AML-193 (cell line): ENCODE measurements at places on chromosomes 7 and 10.

DNA sequence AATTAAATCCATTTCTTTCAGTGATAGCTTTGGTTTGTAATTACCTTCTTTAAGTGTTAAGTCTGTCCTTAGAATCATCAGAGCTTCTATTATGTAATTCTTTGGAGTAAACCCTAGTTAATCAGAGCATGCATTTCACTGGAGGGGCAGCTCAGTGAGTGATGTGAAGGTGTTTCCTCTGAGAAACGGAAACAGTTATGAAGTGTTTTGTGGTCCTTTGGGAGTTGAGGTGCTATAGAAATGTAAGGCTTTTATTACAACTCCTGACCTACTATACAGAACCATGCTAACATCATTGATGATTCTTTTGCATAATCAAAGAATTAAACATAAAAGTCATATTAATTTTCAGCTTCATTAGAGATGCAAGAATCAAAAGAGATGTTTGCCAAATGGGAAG is 141.5 kb downstream of the EXOC4 start:
- no peak for DNase-seq

GRCh38 chr7:42986781-42987248 is 54.6 kb downstream of the MRPL32 start:
- no peak for DNase-seq

- no peak for DNase-seq
These were observed 47.5 kb downstream of the GSDME start for GRCh38 chr7:24709585-24710360.

DNA sequence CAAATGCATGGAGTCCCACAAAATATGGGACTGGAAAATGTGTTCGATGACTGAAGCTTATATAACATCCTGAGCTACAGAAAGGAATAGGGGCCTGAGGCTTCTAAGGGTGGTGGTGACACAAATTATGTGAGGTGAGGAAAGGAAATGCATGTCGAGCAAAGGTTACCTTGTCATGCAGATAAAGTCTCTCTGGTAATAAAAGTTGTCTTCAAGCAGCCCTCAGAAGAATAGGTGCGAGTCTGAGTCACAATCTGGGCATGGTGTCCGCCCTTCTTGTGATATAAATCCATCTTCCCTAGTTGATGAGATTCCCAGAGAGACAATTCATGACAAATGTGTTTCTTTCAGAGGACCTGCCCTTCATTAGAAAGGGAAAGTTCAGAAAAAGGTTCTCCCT is 985.2 kb upstream of the C7orf33 start:
- DNase-seq, result no peak

- no peak for DNase-seq
These were observed 946 bp upstream of the RASGEF1A start for GRCh38 chr10:43267811-43268210.

GRCh38 chr10:121833387-121833786 is 94.4 kb downstream of the ATE1 start:
- no peak for DNase-seq

DNA sequence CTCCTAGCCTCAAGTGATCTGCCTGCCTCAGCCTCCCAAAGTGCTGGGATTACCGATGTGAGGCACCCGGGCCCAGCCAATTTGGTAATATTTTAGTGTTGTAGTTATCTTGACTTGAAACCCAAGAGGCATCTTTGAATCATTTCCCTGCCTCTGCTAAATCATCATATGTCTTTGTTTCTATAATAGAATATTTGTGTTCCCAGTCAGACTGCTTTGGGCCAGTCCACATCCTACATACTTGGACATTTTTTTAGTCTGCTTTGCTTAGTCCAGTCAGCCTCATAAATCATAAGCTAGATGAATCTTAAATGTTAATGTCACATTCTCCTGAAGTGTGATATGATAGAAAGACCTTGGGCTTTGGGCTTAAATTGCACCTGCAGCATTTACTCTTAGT is 5.9 kb downstream of the STAM start:
- no peak for DNase-seq

DNA sequence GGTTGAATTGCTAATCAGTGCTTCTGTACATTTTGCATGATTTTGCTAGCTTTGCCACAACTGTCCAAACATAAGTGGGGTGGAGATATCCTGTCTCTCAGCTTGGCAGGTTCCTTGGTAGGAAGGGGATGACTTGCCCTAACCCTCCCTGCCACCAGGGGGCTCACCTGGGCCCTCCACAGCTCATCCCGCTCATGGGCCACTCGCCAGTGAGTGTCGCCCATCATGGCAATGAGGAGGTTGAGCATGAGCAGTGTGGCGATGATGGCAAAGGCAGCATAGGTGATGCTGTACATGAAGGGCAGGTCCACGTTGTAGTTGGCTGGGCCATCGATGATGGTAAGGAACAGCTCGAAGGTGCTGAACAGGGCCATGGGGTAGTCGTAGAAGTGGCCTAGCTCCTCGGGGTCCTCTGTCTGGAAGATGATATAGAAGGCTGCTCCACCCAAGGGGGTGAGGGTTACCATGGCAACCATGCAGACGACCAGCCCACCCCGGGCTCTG is 12.2 kb downstream of the TRPV6 start:
- DNase-seq, result no peak

- no peak for DNase-seq
These were observed 49.3 kb upstream of the PARD3 start for GRCh38 chr10:34864149-34865067.

GRCh38 chr10:29667191-29667590 is 32.4 kb upstream of the SVIL start:
- DNase-seq, result no peak

GRCh38 chr10:77960829-77961329 is 34.3 kb upstream of the DLG5 start:
- no peak for DNase-seq

DNA sequence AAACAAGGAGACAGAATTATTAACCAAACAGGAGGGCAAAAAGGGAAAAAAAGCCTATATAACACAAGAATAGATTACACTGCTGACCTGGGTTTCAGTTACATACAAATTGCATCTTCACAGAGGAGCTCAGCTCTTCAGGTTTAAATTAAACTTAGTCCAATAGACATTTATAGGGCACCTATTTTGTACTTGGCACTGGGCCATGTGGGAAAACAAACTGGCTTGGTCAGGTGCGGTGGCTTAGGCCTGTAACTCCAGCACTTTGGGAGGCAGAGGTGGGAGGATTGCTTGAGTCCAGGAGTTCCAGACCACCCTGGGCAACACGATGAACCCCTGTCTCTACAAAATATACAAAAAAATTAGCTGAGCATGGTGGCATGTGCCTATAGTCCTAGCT is 62.3 kb upstream of the CCDC6 start:
- DNase-seq, result no peak
